ENCODE measurements at places on chromosomes 4 and X. TPM values are rescaled to one million over a fixed set of nuclear protein-coding genes. Genes with fewer than 3 reads are reported as not detected.

The ADH6 gene
- total RNA-seq: not detected

The EMCN gene
- not detected for total RNA-seq

GRCh38 chrX:531611-531936, 99.0 kb upstream of the SHOX start:
- no peak overlapping the region for H3K4me3 ChIP-seq
- H3K36me3 ChIP-seq: no peaks in the 10 kb centered on the region
- no peaks in the 10 kb centered on the region for H3K27me3 ChIP-seq
- peaks cover 2% of the 10 kb centered on the region for H3K4me1 ChIP-seq

GRCh38 chrX:153866302-153867019, 19.5 kb downstream of the L1CAM start:
- H3K36me3 ChIP-seq: no peaks in the 10 kb centered on the region
- H3K27ac ChIP-seq: no peak overlapping the region
- no peak overlapping the region for H3K4me3 ChIP-seq
- no peak for DNase-seq

Measured in T-helper 17 cell (primary cell).